ENCODE measurements at places on chromosomes 6 and 20.

DNA sequence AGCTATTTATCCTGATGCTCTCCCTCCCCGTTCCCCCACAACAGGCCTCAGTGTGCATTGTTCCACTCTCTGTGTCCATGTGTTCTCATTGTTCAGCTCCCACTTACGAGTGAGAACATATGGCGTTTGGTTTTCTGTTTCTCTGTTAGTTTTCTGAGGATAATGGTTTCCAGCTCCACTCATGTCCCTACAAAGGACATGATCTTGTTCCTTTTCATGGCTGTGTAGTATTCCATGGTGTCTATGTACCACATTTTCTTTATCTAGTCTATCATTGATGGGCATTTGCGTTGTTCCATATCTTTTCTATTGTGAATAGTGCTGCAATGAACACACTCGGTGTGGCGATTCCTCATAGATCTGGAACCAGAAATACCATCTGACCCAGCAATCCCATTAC, 225.9 kb upstream of the CDH4 start:
- DNase-seq: no peak

- no peak for DNase-seq
Measured at GRCh38 chr6:87551799-87552198, 38.0 kb downstream of the RARS2 start.

DNA sequence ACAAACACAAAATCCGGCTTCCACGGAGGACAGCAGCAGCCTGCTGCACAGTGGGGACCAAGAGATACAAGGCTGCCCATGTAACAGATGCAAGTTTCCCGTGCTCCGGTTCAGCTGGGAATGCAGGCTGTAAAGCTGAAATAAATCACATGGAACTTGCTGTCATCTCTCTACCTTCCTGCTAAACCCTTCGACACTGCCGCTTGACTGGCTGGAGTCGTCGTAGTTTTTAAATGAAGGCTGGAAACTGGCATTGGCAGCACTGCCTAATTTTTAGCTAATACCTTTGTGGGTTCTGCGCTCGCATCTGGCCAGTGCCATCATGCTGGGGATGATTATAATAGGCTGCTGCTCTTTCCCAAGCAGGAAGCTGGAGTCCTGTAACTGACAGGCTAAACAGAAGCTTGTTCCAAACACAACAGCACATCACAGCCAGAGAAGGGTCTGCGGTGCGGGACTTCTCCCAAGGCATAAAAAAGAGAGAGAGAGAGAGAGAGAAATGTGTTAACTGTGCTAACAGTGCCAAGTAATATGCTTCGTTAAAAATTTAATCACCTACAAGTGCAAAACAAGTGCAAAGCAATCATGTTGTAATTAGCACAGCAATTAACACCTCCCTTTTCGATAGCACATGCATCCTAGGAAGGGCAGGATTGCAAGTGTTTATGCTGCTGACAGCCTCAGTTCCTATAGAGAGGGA, 146.1 kb downstream of the TFAP2A start:
- DNase-seq: no peak

GRCh38 chr6:149844480-149844879, 19.7 kb downstream of the LRP11 start:
- DNase-seq: no peak

DNA sequence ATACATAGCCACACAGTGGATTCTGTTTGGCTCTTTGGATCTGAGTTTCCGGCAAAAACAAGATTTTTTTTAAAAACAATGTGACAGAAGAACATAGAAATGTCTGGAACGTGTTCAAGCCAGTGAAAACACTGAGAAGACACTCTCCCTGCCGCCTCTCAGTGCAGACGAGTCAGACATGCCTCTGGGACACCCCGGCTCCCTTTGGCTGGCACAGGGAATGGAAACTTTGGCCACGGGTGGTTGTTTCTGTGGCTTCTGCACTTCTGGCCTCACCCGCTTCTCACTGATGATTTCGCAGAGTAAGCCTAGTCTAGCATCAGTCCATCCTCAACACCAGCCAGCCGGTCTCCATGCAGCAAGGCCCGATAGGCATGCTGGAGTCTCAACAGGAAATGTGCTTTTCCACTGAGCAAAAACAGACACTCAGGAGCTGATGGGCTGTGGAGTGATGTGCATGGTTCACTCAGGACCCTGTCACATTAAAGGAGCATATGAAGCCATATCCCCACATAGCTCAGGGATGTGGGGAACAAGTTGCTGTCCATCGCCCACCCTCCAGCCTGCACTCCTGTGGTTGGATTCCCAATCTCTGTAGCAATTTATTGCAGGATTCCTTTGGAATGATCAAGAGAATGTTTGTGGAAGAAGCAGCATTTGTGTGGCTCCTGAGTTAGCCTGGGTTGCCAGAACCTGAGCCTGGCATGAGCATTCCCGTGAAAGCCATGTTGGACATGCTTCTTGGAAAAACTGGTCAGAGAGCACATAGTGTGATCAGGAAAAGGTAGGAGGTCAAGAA, 262.0 kb upstream of the RIN2 start:
- no peak for DNase-seq

DNA sequence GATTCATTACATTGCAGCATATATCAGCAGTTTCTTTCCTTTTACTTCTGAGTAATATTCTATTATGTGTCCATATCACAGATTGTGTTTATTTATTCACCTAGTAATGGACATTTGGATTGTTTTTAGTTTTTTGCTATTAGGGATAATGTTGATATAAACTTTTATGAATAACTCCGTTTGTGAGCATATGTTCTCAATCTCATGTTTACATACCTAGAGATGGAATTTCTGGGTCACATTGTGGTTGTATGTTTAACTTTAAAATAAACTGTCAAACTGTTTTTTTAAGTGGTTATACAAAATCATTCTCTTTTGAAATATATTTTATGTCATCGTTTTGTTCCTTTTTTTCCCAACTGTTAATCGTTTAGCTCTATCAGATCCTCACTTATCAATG, 311.6 kb downstream of the MMUT start:
- no peak for DNase-seq

- no peak for DNase-seq
Measured at GRCh38 chr6:63940056-63940455, 304.5 kb downstream of the PHF3 start.

GRCh38 chr20:18031888-18032509, 25.7 kb downstream of the OVOL2 start:
- no peak for DNase-seq

DNA sequence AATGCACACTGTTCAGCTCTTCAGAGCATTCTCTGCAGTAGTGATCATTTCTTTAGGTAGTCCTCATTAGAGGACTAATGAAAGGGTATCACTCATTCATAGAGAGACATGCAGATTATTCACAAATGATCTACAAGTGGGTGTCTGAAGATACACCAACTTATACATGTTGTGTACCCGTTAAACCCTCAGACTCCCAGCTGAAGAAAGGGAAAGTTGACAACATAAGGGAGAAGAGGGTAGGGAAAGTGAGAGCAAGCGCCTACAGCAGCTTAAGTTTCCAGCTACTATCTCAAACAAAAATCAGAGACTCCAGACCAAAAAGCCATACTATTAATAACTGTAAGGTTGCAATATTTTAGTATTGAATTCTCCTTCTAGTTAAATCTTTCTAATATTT, 37.1 kb downstream of the FAXC start:
- no peak for DNase-seq
